ENCODE measurements at places on chromosomes 3 and 15.
A peak's percentile ranks its signal among the peaks of the same experiment; 100 is the strongest.

DNA sequence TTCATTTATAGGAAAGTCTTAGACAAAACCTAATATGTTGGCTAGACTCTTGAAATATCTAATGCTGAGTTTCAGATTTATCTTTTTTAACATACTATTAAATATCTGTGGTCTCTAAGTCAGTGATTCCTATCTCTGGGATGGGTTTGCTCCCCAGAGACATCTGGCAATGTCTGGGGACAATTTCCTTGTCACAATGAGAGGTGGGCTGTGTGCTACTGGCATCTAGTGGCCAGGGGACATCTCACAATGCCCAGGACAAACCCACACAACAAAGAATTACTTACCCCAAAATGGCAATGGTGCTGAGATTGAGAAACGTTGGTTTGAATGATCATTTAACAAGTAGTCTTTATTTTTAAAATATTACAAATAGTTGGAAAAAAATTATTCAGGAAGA, 602.1 kb downstream of the MAGI1 start:
- DNase-seq, result no peak

DNA sequence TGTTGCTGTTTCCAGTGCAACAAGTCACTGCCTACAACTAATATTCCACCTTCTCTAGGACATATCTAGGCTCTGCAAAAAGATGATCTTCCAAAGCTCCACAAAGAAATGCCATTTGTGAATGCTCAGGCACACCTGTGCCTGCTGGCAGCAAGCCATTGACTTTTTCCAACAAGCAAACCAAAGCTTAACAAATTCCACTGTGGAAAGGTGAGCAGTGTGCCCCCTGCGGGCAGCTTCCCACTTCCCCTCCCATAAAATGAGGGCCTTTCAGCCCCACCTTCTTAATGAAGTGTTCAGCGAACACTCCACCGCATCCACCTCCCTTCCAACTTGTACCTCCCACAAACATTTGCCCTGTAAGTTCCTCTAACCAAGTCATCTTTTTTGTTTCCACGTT, 157.5 kb upstream of the SLC24A5 start:
- no peak for DNase-seq

DNA sequence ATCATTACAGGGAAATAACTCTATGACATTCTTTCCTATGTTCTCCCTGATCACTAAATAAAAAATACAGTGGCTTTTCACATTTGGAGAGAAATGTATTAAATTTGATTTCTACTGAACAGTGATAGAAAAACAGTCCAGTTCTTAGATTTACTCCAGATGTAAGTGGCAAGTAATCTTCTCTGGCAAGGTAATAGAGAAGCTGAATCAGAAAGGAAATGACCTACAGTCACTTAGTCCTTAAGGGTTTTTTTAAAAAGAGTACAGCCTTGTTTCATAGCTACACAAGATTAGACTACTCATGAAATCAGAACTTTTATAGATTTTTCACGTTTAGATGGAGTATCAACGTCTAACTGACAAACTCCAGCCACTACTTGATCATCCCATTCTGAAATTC, 236.9 kb downstream of the CADPS start:
- no peak for DNase-seq

- DNase-seq, result no peak
Observed at GRCh38 chr15:45399381-45400212, 21.3 kb upstream of the GATM start.

GRCh38 chr15:63362885-63363284, 18.8 kb downstream of the CA12 start:
- no peak for DNase-seq

- peak; percentile 84 for DNase-seq
Observed at GRCh38 chr3:69370156-69370883, 15.6 kb downstream of the FRMD4B start.

DNA sequence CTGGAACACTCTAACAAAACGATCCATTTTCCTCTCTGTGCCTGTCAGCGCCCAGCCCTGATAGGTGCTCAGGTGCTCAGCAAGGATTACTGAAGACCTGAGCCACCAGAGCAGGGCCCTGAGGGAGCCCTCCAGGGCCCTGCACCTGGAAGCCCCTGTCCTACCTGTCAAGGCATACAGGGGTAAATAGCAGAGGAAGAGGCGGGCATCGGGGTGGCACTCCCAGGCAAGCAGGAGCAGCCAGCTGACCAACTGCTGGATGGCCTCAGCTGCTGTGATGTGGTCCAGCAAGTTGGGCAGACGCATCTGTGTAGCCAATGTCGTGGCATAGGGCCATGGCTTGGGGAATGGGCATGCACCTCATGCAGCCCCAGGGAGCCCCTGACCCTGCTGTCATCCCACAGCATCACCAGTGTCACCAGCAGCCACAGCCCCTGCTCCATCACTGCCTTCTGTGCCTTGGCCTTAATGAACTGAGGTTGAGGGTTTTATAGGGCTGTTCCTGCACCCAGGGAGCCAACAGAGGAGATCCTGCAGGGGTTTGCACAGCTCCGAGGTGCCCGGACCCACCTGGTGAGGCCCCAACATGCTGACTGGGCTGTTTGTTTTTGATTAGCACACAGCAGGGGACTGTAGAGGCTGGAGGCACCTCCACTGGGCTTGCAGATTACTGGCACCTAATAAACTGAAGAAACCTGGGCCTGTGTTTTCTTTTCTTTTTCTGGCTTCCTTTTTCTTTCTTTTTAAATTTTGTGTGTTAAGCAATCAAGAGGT, 7.9 kb upstream of the WDR6 start:
- DNase-seq, result no peak

- no peak for DNase-seq
Observed at GRCh38 chr3:56052188-56052587, 416.1 kb downstream of the ERC2 start.

- no peak for DNase-seq
Observed at GRCh38 chr15:51842852-51843737, 13.6 kb downstream of the TMOD3 start.

DNA sequence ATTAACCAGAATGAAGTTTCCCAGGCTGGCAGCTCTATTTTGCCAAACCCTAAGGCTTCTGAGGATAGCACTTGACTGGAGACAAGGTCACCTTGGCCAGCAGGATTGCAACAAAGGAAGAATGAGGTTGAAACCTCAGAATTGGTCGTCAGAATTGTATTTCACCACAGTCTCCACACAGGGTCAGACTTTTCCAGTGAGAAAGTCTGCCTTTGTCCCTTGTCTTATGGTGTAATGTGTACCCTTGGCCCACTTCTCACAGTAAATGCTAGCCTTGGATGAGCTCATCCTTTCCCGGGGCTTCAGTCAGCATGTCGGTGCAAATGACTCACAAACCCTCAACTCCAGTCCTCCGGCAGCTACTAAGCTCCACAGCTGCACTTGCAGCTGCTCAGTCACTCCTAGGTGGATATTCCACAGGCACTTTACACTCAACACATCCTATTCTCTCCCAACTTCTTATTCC, 19.7 kb downstream of the SSR3 start:
- peak; percentile 87 for DNase-seq

DNA sequence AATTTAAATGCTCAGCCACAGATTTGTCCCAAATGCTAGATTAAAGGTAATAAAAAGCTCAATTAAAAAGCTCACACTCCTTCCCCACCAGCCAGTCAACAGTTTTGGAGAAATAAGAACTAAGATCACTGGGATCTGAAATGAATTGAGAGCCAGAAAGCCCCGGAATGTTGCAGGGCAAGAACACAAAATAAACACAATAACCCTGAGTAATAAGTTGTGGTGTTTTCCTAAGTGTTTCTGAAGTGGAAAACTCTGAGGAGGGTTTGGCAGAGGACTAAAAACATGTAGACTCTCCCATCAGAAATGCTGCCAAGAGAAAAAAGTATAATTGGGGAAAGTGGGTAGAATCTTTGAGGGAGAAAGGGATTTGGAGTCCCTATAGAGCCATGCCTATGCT, 127.8 kb downstream of the ABI3BP start:
- DNase-seq, result no peak

GRCh38 chr3:142962520-142963233, 797 bp downstream of the PAQR9 start:
- no peak for DNase-seq

DNA sequence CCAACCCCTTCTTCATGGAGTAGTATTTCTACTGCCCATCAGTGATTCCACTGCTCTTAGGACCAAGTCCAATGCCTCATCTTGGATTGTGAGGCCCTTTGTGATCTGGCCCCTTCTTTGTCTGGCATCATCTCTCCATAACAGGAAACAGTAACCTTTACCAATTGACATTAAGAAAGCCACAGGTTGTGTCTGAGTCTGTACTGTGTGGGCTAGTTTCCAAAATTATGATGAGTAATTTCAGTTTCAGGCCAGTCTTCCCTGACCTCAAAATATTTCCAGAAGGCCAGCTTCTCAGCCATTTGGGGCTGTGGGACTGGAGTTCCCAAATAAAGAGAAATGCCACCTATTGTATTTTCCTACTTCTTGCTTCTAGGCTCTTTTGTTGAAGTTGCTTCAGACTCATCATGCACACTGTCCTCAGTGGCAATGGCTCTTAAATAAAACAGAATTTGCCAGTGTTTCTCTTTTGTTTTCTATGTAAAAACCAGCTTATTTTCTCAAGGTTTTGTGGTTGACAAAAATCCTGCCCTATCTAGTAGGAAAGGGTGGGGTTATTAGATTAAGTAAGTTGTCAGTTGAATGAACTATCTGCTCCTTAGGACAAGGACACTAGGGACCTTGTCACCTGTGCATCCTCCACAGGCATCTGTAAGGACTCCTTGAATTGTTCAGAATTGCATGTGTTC, 47.0 kb upstream of the ACKR4 start:
- DNase-seq, result no peak

DNA sequence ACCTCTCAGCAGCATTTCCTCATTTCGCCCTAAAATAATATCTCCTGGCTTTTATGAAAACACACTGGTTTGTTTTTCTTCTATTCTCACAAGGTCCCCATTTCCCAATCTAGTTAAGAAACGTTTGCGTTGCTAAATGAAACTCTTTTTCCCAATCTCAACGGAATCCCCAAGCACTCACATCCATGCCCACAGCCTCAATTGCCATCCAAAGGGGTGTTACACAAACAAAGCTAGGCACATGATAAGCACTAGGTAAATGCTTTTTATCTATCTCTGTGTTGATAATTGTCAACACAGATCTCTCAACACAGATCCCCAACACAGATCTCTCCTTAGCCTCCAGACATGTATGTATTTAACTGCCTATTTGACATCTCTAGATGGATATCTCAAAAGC, 35.2 kb upstream of the TF start:
- DNase-seq, result peak; percentile 7

DNA sequence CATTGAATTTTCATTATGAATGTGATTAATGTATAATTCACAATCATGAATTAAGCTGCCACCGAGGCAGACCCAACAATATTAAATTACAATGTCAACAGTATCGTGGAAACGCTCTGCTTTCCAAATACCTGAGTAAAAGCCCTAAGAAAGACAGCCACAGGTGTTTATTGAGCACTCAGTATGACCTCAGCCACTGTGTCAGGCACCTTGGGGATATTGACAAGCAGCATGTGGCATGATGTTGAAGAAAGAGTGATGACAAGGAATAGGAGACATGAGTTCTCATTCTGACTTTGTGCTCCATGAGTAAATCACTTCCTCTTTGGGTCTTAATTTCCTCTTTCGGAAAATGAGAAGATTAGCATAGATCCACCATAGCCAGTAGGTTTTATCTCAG, 12.8 kb downstream of the C2CD4A start:
- no peak for DNase-seq

DNA sequence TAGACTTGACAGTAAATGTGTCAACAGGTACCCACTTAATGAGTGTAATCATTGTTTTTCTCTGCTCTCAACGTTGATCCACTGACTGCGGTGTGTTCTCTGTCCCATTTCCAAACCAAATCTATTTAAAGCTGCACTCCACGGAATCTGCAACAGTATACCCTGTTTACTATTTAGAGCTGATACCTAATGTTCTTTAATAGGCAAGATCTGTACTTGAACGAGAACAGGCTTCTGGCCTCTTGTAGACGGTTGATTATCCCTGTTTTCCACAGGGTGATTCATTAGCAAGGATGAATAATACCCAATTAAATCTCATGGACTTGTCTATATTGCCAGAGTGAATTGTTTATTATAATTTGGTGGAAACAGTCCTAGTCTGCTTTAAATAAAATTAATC, 189.9 kb downstream of the LPP start:
- DNase-seq, result no peak

GRCh38 chr3:17770682-17771081, 28.3 kb upstream of the TBC1D5 start:
- DNase-seq, result no peak
